ENCODE measurements at places on chromosomes 13 and 19. TPM values are rescaled to one million over a fixed set of nuclear protein-coding genes. Genes with fewer than 3 reads are reported as not detected.

The PRODH2 gene
- total RNA-seq = not detected

The MAB21L1 gene
- not detected for total RNA-seq

The SCN1B gene
- 5.2 TPM for total RNA-seq

The ZNF677 gene
- total RNA-seq = 16.5 TPM

The IFNL1 gene
- not detected for total RNA-seq

The MADCAM1 gene
- total RNA-seq = under 0.01 TPM

The RFPL4AL1 gene
- 0.22 TPM for total RNA-seq

The DACT3 gene
- total RNA-seq = 0.22 TPM

The PSG5 gene
- not detected for total RNA-seq

The ZNF98 gene
- 0.20 TPM for total RNA-seq

The TIMM29 gene
- 32.7 TPM for total RNA-seq

The CASP14 gene
- total RNA-seq = not detected

The NCCRP1 gene
- total RNA-seq = not detected

The HSH2D gene
- total RNA-seq = not detected

The SLITRK6 gene
- total RNA-seq = not detected

The IGFLR1 gene
- 0.20 TPM for total RNA-seq

The STOML3 gene
- not detected for total RNA-seq

The KIR3DL2 gene
- not detected for total RNA-seq

The ZNF14 gene
- total RNA-seq = 2.6 TPM

The ZNF615 gene
- total RNA-seq = 7.7 TPM

The ZNF415 gene
- total RNA-seq = 1.3 TPM

The FUT2 gene
- not detected for total RNA-seq

The SPRY2 gene
- 10.2 TPM for total RNA-seq

The ZNF471 gene
- 0.65 TPM for total RNA-seq

The MBD3L3 gene
- not detected for total RNA-seq

The IRS2 gene
- total RNA-seq = 0.65 TPM

The FSD1 gene
- total RNA-seq = 2.2 TPM

The SIGLEC12 gene
- not detected for total RNA-seq

The SIGLEC11 gene
- not detected for total RNA-seq

The SH3GL1 gene
- 41.9 TPM for total RNA-seq

The SPRED3 gene
- total RNA-seq = under 0.01 TPM

The PTPRH gene
- total RNA-seq = under 0.01 TPM

The CILP2 gene
- total RNA-seq = under 0.01 TPM

The FCAR gene
- not detected for total RNA-seq

The SHISA2 gene
- total RNA-seq = 1.8 TPM

The ZBTB45 gene
- 3.7 TPM for total RNA-seq

The PCDH9 gene
- total RNA-seq = 0.20 TPM

The ERCC1 gene
- 51.2 TPM for total RNA-seq

The TEAD2 gene
- 57.1 TPM for total RNA-seq

The IGFL2 gene
- not detected for total RNA-seq

The PKN1 gene
- 190 TPM for total RNA-seq

The CADM4 gene
- 10.5 TPM for total RNA-seq

The EBI3 gene
- 0.60 TPM for total RNA-seq

The ZNF440 gene
- total RNA-seq = 9.5 TPM

The NCR1 gene
- not detected for total RNA-seq

Measured in lung microvascular endothelial cell (primary cell).